ENCODE measurements at places on chromosomes 4 and X. TPM values are rescaled to one million over a fixed set of nuclear protein-coding genes. Genes with fewer than 3 reads are reported as not detected.

Gene ZMAT1
- total RNA-seq: 4.4 TPM

Gene PAGE3
- not detected for total RNA-seq

DNA sequence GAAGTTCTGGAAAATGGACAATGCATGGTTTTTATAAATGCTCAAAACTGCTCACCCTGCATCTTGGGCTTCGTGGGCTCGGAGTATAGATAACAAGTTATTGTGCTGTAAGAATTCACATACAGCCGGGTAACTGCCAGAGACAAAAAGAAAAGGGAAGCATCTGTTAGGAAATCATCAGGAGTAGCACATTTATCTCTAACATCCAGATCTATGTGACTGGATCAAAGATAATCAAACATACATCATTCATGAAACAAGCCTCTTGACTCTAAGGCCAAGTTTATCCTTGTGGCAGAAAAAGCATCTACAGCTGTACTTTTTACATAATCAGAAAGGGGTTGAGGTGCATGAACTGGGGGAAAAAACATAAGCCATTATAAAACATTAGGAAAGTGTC, 264.2 kb downstream of the PPP3CA start:
- no peak for DNase-seq

GRCh38 chr4:148126825-148127224, 315.4 kb downstream of the NR3C2 start:
- DNase-seq: no peak

GRCh38 chr4:62130230-62130629, 930.1 kb downstream of the ADGRL3 start:
- no peak for DNase-seq

Data from CD8-positive, alpha-beta memory T cell (primary cell).